ENCODE measurements at places on chromosomes 11 and 22. TPM values are rescaled to one million over a fixed set of nuclear protein-coding genes. Genes with fewer than 3 reads are reported as not detected.

ENTHD1 gene
- total RNA-seq: not detected

PNPLA3 gene
- not detected for total RNA-seq

NKAPD1 gene
- total RNA-seq: 10.2 TPM

CNIH2 gene
- total RNA-seq: not detected

HORMAD2 gene
- not detected for total RNA-seq

UCP3 gene
- total RNA-seq: 0.14 TPM

MYEOV gene
- total RNA-seq: 1.1 TPM

- no peak for DNase-seq
Observed at GRCh38 chr22:49772692-49773091, 55.0 kb downstream of the BRD1 start.

GRCh38 chr11:48154151-48154550, 62.5 kb upstream of the OR4B1 start:
- no peak for DNase-seq

GRCh38 chr11:35144136-35144741, 5.3 kb downstream of the CD44 start:
- DNase-seq: no peak

GRCh38 chr11:8814209-8814922, 96.6 kb upstream of the AKIP1 start:
- no peak for DNase-seq

DNA sequence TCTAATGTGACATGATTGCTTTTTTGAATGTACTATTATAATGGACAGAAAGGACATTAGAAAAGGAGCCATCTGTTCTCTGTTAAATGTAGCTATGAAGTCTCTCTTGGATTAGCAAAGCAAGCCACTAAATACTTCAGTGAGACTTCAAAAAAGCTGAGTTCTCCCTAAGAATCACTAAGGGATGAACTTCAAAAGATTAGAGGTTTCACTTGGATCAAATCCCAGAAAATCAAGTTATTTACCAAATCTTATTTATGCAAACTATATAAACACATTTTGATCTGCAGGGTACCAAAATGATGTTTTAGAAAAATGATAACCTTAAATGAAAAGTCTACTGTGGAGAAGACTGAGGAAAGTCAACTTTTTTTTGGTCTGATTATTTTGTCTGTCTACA, 82.1 kb upstream of the MTMR2 start:
- no peak for DNase-seq

DNA sequence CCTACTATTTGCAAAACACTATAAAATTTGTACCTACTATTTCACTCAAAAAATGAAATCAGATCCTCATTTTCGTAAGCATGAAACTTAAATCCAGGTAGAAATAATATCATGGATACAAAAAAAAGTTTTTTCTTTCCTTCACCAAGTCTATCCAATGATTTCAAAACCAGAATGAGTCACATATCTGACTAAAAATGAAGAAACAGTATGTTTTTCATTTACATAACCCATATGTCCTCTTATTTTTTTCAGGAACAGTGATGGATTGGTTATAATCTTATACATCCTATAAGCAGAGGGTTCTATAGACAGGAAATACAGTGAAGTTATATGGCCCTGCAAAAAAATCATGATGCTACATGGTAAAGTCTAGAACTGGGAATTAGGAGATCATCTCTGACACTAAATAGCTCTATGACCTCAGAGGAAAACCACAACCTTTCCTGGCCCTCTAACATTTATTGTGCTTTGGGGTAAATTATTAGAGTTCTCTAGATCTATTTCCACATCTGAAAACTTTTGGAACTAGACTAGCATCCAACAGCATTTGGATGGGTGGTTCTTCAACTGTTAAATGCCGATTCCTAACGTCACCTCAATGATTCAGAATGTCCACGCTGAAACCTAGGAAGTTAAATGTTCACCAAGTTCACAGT, 10.9 kb downstream of the MTMR2 start:
- DNase-seq: no peak

GRCh38 chr22:34781681-34782080, 284.3 kb upstream of the ISX start:
- no peak for DNase-seq

DNA sequence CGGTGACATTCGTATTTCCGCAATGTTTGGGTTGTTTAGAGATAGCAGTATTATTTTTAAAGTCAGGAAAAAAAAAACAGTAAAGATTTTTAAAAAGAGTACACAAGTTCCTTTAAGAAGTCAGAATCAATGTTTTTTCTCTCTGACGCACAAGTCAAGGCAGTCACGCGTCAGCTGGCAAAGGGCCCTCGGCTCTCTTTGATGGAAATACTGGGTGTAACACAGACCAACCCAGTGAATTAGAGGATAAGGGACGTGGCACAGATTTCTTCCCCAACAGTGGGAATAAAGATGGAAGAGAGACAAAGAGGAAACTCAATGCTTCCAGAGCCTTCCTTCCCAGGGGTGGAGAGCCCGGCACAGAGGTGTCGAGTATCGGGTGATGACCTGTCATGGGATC, 13.4 kb downstream of the ASCC2 start:
- DNase-seq: no peak

GRCh38 chr11:43396617-43397016, 37.9 kb downstream of the TTC17 start:
- DNase-seq: no peak

DNA sequence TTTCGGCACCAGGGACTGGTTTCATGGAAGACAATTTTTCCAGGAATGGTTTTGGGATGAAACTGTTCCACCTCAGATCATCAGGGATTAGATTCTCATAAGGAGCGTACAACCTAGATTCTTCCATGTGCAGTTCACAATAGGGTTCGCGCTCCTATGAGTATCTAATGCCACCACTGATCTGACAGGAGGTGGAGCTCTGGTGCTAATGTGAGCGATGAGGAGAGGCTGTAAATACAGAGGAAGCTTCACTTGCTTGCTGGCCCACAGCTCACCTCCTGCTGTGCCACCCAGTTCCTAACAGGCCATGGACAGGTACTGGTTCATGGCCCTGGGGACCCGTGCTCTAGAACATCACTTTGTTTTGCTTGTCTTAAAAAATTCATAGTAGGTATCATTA, 41.8 kb upstream of the AMPD3 start:
- no peak for DNase-seq

DNA sequence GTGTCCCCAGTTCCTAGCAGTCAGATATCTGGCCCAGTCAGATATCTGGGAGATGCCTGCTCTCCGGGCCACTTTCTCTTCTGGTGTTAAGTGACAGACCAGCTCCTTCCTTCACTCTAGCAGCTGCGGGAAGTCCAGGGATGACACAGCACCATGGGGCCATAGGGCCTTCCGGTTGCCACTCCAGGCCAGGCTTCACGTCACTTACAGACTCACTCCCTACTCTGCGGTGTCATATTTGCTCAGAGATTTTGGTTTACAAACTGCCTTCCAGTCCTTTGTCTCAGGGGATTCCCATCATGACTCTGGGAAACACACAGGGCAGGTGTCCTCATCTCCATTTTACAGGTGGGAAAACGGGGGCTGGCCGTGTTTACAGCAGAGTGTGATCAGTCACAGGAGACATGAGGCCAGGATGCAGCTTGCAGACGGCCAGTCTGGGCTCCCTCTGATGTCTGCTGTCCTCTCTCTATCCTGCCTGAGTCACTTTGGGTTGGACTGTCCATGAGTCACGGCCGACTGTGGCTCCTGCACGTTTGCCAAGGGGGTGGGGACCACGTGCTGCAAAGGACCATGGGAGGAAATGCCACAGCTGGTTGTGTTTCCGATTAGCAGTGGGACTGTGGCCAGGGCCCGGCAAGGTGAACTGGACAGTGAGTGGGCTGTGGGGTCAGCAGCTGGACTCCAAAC, 8.2 kb upstream of the TBC1D22A start:
- DNase-seq: peak; percentile 97

DNA sequence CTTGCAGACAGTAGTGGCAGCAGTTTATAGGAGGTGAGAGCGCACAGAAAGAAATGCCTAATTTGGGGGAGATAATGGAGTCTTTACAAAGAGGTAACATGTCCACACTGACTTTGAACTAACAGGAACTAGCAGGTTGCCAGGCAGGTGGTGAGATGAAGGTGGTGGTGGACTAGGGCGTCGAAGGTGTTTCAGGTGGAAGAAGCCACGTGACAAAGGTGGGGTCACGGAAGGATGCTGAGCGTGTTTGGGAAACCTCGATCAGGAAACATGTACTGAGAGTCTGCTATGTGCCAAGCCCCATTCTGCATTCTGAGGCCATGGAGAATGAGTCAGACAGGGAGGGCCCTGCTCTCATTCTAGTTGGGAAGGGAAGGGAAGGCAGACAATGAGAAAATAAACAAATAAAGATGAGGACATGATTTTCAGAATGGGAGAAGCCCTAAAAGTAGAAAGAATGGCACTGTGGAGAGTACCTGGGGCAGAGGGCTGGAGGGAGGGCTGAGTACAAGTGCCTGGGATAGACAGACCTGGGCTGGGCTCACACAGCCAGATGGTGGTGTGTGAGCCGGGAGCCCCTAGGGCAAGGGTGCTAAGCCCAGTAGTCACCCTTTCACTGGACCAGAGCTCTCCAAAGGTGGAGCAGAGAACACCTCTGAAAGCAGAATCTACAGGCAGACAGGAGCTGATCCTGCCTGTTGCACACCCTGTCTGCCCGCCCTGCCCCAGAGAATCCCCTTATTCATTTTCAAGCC, 16.2 kb upstream of the NNMT start:
- no peak for DNase-seq

DNA sequence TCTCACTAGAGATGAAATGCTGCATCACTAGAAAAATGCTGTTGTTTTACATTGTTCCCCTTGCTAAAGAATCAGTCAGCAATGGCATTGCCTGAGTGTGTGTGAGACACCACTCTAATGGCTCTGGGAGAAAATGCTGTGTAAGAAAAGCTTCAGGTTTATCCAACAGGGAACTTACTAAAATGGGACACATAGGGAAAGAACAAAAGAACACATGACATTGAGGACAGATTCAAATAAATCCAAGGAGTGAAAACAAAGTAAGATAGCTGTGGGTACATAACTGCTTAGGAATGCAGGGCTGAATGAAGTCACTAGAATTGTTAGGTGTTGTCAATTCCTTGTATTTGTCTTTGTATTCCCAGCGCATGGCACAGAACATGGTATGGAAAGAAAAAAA, 24.2 kb downstream of the BLID start:
- DNase-seq: no peak

DNA sequence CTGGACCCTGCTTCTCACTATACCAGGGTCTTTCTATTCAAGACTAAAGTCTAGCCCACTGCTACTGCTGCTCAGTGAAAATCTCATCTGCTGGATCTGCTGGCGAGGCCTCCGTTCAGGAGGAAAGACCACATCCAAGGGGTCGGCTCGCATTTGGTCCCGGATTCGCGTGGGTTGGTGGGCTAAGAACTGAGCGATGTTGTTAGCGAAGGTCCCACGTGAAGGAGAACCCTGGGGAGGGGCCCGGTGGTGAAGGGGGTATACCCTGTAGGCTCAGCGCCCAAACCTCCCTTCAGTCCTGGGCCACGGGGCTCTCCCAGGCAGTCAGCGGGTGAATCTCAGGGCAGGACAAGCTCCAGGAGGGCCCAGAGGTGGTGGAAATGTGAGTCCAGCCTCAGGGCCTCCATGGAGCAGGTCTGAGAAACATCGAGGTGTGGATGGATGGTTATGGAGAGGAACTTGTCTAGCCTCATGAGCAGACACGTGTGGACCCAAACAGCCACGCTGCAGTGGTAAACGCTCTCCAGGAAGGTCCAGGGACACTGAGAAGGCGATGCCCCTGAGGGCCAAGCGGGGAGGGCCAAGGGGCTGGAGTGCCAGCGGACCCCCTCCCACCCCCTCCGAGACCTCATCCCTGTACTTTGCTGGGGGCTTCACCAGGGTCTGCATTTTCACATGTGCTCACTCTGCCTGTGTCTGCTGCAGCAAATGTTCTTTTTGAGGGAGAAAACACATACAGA, 152.3 kb downstream of the CTTN start:
- DNase-seq: no peak

DNA sequence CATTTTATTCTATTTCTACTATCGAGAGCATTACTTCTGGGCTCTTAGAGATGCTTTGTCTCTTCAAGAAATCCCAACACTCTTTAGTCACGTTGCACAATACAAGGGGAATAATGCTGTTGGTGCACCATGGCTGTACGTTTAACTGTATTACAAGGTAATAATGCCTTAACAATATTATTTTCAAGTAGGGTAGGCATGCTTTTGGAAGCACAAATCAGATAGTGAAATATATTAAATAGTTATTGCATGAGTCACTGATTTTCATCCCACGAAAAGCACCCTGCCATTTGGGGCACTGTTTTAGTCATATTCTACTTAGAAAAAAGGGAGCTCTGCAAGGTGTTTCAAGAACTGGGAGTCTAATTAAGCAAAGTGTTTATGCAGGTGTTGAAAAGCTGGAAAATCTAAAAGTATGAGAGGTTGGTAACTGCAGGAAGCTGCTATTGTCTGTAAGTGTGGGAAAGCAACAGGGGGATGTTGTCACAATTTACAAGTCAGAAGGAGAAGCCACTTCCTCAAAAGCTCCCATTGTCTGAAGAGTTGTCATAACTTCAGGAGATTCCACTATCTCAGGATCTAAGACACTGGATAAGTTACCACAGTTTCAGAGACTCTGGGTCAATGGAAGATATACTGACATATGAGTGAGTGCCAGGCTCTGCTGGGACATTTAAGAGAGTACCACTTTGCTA, 218.2 kb downstream of the JRKL start:
- no peak for DNase-seq

DNA sequence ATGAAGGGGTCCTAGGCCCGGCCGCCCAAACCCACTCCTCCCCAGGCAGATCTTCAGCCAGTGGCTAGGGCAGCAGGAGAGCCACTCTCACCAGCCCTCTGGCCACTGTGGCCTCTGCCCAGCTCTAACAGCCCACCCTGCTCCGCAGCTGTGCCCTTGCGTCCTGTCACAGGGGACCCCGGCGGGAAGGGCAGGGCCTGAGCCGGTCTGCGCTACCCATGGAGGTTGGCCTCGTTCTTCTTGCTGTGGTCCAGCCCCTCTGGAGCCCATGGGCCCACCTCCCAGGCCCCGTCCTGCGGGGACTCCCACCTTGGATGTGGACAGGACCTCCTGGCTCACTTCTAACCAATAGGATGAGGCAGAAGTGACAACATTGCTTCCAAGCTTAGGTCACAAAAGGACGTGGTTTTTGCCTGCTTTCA, 38.3 kb upstream of the TH start:
- DNase-seq: no peak

- DNase-seq: no peak
Observed at GRCh38 chr11:63862923-63863322, 24.0 kb downstream of the MARK2 start.

DNA sequence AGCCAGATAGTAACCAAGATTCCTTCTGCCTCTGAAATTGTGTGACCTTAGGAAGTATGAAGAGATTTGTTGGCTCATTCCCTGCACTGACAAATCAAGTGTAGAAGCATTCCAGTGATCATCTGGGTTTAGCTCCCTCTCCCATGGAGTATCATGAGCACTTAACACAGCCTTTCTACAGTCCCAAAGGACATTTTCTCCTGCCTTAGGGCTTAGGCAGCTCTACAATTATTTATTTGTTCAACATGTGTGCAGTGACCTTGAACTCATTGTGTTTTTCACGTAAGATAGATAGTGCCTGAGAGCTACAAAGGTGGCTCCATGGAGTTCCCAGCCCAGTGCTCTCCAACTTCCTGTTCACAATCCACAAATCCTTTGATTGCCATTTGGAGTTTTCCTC, 94.8 kb upstream of the FAT3 start:
- DNase-seq: no peak

GRCh38 chr11:57214494-57214893, 22.6 kb downstream of the APLNR start:
- no peak for DNase-seq

All from thoracic aorta (tissue), 2 donors.